Epithelial cell of proximal tubule (primary cell): ENCODE measurements at places on chromosomes 5 and 9. TPM values are rescaled to one million over a fixed set of nuclear protein-coding genes. Genes with fewer than 3 reads are reported as not detected.
A peak's percentile ranks its signal among the peaks of the same experiment; 100 is the strongest.

- no peak for DNase-seq
Observed at GRCh38 chr5:160251406-160252155, 22.3 kb downstream of the FABP6 start.

- DNase-seq, result no peak
Observed at GRCh38 chr9:89811356-89811755, 206.5 kb downstream of the GADD45G start.

DNA sequence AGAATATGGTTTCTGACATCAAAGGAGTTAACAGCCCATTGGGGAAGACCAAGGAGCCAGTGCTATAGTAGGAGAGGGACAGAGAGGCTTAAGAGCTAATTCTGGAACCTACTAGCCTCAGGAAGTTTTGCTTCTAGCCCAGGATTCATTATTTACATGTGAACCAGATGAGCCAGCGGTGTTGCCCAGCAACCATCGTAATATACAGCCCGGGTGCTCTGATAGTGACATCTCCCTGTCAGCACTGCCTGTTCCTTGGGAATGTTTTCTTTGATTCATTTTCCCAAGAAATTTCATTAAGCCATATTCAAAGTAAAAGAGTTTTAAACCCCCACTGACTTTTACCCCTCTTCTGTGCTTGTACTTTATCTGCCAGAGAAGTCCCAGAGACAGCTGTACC lies 217.4 kb upstream of the ADAMTSL1 start:
- DNase-seq, result no peak

DNA sequence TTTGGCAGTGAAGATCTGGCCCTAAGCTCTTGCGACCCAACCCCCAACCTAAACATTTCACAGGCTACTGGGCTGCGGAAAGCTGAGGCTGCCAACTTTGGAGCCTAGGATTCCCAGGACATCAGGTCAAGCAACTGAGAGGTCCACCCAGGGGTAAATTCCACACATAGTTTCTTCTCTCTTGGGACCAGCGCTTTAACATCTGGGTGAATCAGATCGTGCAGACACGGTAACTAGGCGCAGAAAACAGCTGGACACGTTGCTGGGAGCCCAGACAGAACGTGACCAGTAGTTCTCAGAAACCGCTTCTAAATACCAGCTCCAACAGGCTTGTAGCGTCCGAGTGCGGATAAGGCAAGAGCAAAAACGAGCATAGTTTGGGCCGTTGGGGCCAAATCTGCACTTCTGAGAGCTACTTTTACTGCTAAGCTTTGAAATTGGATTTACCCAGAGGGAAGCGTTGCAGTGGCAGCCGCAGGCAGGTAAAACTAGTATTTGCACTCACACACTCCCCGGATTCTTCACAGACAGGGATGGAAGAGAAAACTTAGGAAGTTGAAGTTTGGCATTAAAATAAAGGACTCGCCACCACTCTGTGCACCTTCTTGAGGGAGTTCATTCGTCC lies 11.8 kb downstream of the ITGA1 start:
- peak; percentile 84 for DNase-seq

The TAF11L14 gene
- not detected in 2 replicates for total RNA-seq

DNA sequence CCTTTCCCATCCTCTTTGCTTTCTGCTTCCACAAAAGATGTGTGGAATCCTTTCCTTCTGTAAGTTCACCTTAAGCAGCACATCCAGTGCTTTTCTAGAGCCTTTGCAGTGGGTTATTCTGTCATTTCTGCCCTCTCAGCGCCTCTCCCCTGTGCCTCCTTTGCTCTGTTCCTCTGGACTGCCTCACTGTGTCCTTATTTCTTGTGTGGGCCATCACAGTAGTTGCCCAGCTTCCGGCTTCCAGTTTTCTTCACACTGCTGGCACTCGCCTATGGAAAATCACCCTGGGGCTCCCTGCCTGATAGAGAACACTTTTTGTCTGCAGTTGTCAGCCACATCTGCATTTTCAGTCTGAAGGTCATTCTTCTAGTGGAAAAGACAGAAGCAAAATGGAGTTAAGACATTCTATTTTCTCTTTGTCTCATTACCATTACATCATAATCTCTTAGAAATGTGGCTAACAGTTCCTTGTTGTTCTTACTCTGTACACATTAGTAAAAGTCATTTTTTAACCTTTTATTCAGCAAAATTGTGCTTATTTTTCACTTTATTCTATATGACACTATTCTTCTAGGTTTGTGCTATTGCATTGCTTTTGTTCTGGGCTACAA lies 64.1 kb upstream of the ZNF608 start:
- no peak for DNase-seq

The GBGT1 gene
- 9.8 and 10.0 TPM in 2 replicates for total RNA-seq

The SLC12A7 gene
- 15.2 and 32.8 TPM in 2 replicates for total RNA-seq

DNA sequence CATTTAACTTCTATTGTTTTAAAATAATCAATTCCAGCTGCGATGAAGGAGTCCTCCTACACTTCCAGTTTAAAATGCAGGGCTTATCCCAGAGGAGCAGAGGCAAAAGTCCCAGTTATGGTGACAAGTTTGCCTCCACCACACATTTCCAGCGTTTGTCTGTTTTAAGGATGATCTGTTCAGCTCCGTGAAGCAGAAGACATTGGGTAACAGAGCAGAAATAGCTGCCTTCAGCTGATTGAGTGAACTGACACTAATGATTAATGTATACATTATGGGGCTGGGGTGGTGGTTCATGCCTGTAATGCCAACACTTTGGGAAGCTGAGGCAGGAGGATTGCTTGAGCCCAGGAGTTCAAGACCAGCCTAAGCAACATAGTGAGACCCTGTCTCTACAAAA lies 127.6 kb downstream of the HSD17B3 start:
- no peak for DNase-seq

The MRPL41 gene
- 110 and 125 TPM in 2 replicates for total RNA-seq

The ANKRD31 gene
- 0.12 and 0.14 TPM in 2 replicates for total RNA-seq

The RHOBTB3 gene
- total RNA-seq, result 39.9 and 86.4 TPM in 2 replicates

- no peak for DNase-seq
Observed at GRCh38 chr9:130820135-130820738, 14.8 kb upstream of the ABL1 start.

The INSL4 gene
- total RNA-seq, result not detected in 2 replicates

The IL4 gene
- total RNA-seq, result not detected in 2 replicates

DNA sequence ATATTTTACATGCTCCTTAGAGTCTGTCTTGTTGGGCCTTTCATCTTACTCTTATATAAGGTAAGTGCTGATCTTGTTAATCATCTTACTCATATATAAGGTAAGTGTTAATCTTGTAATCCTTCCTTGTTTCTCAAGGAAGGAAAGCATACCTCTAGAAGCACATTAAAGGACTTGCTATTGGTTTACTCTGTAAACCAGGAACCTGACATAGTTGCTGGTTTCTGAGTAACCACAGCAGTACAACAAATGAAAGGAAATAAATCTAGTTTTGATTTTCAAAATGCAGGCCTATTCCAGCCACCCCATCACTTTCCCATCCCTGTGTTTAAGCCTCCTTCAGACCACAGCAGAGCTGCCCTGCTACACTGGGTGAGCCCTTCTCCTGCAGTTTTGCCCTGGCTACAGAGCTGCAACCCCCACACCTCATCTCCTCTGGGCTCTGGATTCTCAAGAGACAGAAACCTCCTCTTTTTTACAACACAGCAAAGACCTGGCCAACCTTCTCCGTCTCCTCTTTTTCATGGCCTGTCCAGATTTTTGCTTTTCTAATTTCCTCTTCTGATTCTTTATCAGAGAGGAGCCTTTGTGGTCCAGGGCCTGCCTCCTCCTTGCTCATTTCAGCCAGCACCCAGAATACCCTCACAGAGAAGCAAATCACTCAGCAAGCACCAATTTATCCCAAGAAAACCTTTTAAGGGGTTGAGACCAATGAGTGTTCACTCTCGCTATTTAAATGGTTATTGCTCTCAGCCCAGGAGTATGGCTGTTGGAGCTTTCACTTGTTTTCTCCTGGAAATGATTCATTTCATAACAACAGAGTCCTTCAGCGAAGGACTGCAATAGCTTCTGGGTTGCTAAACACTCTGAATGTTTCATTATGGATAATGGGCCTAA lies 103.2 kb downstream of the FSTL4 start:
- DNase-seq, result peak; percentile 0

DNA sequence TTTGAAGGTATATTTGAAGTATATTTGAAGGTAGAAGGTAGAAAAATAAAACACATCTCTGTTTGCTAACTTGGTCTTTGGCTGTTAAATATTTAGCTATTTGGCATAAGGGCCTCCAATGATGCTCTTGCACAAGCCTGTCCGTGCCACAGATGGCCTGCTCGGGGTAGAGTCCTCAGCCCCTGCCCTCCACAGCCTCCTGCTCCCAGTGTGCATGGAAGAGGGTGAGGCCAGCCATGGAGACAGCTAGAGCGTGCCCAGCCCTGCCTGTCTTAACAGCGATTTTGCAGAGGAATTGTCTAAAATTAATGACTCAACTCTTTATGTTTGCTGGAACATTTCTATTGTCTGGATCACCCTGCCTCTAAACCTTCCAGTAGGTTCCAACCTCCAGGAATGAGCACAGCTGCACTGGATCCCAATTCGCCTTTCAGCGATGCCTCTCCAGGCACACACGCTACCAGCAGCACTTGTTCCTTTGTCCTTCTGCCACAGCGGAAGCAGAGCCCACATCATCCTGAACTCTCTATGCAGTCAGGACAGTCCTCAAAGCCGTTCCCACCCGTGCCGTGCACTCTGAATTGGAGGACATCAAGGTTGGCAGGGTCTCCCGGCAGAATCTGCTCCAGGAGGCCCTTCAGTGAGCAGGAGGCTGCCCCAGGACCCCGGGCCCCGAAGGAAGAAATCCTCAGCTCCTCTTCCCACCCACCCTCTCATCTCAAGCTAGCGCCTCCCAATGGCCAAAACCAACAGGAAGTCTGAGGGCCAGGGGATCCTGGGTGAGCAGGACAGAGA lies 254.0 kb upstream of the IRX1 start:
- DNase-seq, result no peak

GRCh38 chr9:88590558-88591146 lies 55.7 kb downstream of the NXNL2 start:
- DNase-seq, result no peak

DNA sequence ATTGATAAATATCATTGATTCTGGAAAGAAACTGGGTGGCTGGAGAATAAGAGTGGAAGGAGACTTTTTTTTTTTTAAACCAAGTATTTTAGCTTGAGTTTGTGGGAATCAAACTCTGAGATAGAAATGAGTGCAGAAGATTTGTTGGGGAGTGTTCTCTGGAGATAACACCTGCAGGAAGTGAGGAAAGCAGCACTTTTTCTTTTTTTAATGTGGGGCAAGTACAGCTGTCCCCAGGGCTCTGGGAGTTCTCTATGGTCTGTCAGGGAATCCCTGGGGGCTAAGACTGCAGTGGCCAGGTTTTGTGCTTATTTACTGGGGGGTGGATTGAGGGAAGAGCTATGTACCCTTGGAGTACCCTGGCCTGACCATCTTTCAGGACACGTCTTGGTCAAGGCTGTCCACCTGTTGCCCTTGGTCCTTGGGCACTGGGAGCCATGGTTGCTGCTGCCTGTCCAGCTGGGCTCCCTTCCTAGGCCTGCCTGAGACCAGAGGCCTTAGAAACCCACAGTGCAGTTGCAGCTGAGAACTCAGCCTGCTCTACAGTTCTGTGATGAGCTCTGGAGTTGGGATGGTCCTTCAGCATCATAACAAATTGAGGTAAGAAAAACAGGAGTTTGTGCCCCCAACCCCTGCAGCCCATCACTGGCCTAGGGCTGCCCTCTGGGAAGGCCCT lies 85.8 kb downstream of the PHAX start:
- DNase-seq, result no peak

DNA sequence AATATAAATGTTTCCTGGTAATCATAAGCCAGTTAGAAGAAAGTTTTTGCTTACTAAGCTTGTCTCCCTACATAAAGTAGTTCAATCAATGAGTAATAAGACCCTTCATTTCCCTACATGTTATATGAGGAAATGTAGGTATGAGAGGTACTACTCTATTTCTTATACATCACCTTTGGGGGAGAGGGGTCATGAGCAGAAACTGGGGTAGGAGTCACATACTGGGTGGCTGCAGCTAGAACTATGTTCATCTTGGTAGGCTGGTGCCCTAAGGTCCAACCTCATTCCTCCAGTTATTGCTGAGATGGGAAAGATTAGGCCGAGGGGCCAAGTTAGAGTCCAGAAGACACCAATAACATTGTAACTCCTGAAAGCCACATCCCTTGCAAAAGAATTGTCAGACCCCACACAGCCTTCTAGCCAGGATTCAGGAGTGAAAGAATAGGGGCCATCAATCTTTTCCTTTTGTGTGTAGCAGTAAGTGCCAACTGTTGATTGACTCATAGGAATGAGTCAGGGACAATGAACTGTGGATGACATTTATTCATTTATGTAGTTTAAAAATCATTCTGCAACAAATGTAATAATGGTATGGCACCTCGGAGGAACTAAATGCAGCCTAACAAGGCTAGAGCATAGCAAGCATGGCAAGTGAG lies 21.6 kb upstream of the SREK1 start:
- no peak for DNase-seq

- DNase-seq, result no peak
Observed at GRCh38 chr5:92444888-92445287, 1061.8 kb upstream of the ARRDC3 start.

DNA sequence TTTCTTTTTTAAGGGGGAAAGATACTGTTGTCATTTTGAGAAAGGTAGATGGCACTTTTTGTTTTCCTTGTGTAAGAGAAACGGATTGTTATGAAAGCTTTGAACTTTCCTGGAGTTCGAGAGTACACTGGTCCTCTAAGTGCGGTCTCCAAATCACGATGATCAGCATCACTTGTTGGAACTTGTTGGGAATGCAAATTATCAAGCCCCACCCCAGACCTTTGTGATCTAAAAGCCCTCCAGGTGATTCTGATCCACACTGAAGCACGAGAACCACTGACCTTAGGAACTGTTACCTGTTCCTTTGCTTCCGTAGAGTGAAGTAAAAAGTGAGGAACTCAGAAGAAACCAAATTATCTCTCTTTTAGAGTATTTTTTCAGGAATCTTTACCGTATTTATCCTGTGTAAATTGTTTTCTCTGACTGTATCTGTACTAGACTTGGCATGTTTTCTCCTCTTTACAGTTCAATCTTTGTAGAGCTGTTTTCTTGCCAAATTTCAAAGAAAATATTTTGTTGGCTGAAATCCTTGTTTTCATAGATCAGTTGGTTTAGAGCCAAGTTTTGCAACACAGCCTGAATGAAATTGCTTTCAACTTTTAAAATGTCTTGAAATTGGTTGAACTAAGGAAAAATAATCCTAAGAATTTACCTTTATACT lies 4.0 kb downstream of the MAT2B start:
- no peak for DNase-seq

- no peak for DNase-seq
Observed at GRCh38 chr9:36207546-36208012, 16.9 kb downstream of the CLTA start.

The PCDHA4 gene
- total RNA-seq, result 1.6 TPM in 1 of 2 replicates, not detected in the other

The SERINC5 gene
- 6.9 and 7.1 TPM in 2 replicates for total RNA-seq

The BRINP1 gene
- 1.4 and 2.5 TPM in 2 replicates for total RNA-seq

The GPR151 gene
- not detected in 2 replicates for total RNA-seq

DNA sequence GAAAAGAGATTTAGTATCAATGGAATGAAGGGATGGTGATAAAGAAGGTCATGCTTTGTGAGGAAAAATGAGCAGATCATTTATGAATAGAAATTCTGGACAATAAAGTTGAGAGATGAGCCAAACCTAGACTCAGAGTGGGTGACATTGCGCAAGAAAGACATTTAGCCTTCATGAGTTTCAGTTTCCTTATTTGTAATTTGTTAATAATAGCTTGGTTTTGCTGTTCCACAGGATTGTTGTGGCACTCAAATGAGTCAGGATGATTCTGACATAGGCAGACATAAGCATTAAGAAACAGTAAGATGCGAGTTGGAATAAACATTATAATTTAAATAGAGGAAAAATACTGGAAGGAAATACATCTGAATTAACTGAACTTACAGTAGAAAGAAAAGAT lies 34.8 kb downstream of the ITGA2 start:
- DNase-seq, result no peak

The GFI1B gene
- total RNA-seq, result not detected in 2 replicates

- DNase-seq, result no peak
Observed at GRCh38 chr5:140248414-140248813, 54.5 kb downstream of the PFDN1 start.
